PC-9 (cell line): ENCODE measurements at places on chromosomes 13 and 19.

DNA sequence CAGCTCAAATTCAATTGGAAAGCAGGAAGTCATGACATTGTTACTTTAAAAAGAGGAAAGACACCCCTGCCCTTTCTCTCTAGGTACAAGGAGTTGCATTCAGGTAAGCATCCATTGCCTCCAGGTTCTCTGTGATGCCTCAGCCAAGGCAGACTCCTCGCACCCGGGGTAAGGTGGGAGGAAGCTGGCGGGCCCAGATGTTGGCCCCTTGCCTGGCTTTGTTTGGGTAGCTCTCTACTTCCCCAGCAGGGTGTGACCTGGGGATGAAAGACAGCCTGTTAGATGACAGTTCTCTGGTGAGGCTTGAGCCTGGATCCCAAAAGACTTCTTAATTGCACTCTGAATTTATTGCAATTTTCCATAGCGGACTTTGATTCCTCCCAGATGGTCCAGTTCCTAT lies 25.6 kb downstream of the SHISA2 start:
- no peak for DNase-seq

- no peak for DNase-seq
These were observed 9.9 kb upstream of the CEACAM20 start for GRCh38 chr19:44539236-44539826.

DNA sequence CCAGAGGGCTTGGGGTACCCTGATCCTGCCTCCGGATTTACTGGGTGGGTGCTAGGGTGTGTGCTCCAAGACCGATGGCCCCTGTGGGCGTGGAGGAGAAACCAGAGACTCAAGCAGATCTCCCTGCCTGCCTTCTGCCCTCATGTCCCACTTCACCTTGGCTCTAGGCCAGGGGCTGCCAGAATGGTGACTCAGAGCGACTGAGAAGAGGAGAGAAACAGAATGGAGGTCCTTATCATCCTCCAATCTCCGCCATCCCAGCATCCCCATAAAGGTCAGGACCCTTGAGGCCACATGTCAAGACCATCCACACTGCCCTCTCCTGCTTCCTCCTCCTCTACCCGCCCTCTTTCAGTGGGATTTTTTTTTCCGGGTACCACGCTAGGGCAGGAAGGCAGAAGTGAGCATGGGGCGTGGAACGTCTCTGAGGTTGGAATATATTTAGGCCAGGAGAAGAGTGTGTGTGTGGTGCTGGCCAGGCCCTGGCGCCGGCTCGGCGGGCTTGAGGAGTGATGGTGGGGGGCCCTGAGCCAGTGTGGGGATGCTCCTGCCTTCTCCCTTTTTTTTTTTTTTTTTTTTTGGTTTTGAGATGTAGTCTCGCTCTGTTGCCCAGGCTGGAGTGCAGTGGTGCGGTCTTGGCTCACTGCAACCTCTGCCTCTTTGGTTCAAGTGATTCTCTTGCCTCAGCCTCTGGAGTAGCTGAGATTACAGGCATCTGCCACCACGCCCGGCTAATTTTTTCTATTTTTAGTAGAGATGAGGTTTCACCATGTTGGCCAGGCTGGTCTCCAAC lies 22.3 kb downstream of the IER2 start:
- peak; percentile 95 for DNase-seq

DNA sequence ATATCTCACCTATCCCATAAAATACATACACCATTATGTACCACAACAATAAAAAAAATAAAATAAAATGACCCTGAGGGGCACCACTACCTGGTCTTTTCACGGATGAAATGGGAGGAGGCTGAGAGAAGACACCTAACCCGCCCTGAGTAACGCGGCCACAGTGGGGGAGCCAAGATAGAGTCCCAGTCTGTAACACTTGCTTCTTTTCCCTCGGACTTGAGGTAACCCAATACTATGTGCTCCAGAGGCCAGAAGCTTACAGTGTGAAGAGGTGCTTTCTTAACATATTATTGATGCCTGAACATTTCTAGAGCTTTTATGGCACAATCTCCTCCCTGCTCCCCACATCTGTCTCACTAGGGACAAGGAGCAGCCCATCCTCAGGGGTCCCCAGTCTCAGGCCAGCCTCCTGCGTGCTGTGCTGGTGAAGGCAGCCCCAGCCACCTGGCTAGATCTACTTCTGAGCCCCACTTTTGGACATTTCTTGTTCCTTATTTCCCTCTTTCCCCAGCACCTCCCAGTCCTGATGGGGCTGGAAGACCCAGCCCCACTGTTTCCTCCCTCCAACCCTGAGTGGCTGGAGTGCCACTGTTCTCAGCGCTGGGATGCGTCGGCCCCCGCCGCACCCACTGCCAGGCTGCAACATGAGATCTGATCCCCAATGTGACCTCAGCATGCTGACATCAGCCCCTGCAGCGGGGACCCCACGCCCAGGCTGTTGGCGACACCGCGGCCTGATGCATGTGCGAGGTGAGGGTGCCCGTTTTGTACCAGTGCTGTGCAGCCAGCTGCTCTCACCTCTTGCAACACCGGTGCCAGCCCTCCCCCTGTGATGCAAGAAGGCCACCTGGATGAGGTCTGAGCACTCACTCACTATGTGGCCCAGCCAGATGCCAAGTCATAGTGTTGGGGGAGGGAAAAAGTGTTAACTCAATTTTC lies 143.3 kb downstream of the DCLK1 start:
- DNase-seq: no peak

DNA sequence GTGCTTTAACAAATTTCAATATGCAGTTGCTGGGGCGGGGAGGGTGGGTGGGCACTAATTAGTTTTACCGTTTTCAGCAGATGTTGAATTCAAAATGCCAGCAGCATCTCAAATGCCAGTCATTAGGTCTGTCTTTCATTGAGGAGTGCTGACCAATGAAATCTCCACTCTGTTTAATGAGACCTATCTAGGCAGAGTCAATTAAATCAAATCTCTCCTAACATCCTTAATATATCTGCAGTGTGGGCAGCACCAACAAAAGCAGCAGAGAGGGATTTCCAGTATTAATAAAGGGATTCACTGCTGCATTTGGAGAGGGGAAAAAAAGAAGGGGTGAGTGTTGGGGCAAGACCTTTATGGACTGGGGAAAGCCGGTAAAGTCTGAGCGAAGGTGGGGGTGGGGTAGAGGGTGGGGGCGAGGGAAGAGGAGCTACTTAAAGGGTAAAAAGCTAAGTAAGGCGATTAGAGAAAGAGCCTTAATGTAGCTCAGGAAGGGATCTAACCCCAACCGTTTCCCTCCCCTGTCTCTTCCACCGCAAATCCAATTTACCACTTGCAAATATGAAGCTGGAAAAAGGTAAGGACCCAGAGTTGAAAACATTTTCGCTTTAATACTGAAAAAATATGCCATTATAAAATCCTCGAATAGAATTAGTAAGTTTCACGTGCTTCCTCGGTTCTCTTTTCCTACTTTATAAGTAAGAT lies 4.5 kb downstream of the SLITRK1 start:
- DNase-seq: no peak

DNA sequence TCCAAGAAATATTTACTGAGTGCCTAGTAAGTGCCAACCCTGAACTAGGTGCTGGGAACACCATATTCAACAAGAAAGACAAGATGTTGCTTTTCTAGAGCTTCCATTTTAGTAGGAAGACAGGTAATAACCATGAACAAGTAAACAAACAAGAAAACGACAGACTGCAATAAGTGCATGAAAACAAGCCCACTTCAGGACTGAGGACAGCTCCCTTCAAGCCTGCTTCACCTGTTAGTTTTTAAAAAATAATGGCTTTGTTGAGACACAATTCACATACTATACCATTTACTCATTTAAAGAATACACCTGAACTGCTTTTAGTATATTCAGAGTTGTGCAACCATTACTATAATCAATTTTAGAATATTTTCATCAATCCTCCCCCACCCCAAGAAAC lies 30.4 kb downstream of the CYP4F22 start:
- no peak for DNase-seq

- DNase-seq: no peak
These were observed 474 bp upstream of the FAM174C start for GRCh38 chr19:1274852-1275259.

DNA sequence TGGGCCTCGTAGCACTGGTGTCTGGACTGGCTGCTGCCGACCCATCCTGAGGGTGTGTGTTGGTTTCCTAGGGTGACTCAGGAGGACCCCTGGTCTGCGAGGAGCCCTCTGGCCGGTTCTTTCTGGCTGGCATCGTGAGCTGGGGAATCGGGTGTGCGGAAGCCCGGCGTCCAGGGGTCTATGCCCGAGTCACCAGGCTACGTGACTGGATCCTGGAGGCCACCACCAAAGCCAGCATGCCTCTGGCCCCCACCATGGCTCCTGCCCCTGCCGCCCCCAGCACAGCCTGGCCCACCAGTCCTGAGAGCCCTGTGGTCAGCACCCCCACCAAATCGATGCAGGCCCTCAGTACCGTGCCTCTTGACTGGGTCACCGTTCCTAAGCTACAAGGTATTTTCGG lies 13.8 kb downstream of the TIMM13 start:
- DNase-seq: no peak

- no peak for DNase-seq
These were observed 29.8 kb downstream of the TSHZ3 start for GRCh38 chr19:31319465-31319864.

DNA sequence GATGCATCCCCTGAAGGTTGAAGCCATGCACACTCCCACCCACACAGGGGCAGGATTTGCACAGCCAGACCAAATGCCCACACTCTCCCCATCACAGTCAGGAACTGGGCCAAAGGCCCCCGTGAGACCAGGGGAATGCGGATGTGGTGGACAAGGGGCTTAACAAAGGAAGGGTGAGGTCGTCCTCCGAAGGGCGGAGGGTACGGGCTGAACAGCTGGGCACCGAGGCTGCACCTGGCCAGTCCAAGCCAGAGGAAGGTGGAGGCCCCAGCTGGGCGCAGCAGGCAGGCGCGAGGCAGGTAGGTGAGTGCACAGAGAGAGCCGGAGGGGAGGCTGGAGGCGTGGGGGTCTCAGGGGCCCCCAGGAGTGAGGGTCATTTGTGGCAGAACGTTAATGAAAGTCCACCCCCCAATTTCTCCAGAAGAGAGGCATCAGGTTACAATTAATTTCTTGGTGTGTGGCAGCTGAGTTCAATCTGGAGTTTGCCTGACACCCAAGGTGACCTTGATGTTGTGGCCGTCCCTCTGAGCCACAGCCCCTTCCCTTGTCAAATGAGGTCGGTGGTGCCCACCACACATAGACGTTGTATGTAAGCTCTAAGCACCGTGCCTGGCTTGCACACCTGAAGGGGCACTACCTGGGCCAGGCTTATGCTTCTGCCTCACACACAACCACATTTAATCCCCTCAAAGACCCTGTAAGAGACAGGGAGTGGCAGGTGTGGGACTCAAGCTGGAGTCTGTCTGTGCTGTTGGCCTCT lies 2.9 kb downstream of the KLK15 start:
- DNase-seq: peak; percentile 51

- DNase-seq: no peak
These were observed 216.2 kb downstream of the SLC7A1 start for GRCh38 chr13:29379281-29379680.

DNA sequence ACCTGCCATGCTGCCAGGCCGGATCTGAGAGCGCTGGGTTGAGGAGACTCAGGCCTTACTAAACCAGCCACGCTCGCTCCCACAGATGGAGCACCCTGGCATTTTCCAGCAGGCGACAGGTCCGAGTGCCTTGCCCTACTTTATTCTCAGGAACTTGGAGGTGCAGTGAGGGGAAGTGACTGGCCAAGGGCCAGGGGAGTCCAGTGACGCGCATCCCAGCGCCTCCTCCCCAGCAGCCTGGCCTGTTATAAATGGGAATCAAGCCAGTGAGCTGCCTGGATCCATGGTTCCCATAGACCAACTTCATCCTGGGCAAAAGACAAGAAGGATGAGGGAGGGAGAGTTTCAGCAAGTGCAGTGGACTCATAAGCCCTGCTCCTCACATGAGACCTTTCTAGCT lies 35.5 kb downstream of the TMED1 start:
- no peak for DNase-seq

- no peak for DNase-seq
These were observed 291.0 kb downstream of the DLEU7 start for GRCh38 chr13:50552424-50552966.

- DNase-seq: no peak
These were observed 7.9 kb downstream of the FOSB start for GRCh38 chr19:45475537-45476291.

DNA sequence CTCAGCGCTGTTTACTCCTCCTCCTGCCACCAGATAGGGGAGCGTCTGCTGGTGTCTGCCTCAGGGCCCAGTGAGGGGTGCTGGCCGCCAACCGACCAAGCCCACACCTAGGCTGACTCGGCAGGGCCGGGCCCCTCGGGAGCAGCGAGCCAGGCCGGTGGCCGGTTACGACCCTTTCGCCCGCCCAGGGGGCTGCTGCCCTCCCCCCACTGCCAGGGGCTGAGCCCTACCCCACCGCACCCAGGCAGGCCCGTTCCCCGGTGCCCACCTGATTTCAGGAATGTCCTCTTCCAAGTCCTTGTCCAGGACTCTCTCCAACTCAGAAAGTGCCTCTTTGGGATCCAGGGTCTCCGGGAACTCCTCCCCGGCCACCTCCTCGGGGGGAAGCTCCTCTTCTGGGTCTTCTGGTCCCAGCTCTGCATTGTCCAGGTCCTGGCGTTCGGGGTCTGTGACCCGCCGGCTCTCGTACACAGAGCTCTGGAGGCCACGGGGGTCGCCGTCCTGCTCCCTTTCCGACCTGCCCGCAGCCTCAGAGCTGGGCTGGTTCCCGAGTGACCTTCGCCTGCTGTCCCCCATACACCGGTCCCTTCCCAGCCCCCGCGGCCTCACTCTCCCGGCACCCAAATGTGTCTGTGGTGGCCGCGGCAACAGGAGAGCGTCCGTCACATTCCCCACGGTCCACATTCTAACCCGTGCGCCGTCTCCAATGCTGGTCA lies 31.0 kb upstream of the MIER2 start:
- no peak for DNase-seq

GRCh38 chr19:51784922-51785690 lies 9.9 kb upstream of the FPR3 start:
- no peak for DNase-seq

GRCh38 chr13:24253520-24254145 lies 55.7 kb upstream of the C1QTNF9 start:
- DNase-seq: no peak

GRCh38 chr19:2270157-2270422 lies 11.9 kb downstream of the PEAK3 start:
- no peak for DNase-seq

- DNase-seq: no peak
These were observed 279.7 kb downstream of the COG6 start for GRCh38 chr13:39935155-39935554.

- DNase-seq: no peak
These were observed 495 bp downstream of the KCNA7 start for GRCh38 chr19:49071860-49072547.
